ENCODE measurements at places on chromosomes 6 and 20. TPM values are rescaled to one million over a fixed set of nuclear protein-coding genes. Genes with fewer than 3 reads are reported as not detected.
A peak's percentile ranks its signal among the peaks of the same experiment; 100 is the strongest.

- DNase-seq, result no peak
These were observed 113.9 kb downstream of the PRDM1 start for GRCh38 chr6:106199998-106200397.

Gene DYNLT2
- 0.74 TPM for polyA plus RNA-seq

DNA sequence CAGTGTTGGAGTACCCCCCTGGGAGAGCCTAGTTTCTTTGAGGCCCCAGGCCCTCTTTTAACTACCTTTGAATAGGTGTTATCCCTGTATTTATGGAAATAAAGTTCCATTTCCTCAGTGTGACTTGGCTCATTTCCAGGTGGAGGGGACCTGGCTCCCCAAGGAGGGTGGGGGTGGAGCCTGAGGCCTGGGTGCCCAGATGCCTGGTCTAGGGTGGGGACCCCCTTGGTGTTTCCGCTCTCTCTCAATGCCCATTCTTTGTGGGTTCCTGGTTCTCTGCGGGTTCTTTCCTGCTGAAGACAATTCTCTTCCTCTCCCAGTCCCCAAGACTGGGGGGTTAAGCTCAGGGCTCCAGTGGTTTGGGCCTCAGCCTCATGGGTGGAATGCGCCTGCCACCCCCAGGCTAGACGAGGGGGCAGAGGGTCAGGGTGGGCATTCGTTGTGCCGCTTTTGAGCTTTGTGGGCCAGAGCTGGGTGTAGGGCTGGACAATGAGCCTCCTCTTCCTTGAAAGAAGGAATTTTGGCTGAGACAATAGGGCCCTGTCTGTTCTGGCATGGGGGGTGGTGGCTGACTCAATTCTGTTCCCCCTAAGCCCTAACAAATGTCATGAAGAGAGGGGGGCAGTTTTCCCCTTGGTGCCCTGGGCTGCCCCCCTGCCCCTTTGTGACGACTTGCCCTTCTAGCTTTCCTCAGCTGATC, 686 bp upstream of the EGFL8 start:
- DNase-seq, result no peak

Gene CLDN20
- polyA plus RNA-seq, result not detected

DNA sequence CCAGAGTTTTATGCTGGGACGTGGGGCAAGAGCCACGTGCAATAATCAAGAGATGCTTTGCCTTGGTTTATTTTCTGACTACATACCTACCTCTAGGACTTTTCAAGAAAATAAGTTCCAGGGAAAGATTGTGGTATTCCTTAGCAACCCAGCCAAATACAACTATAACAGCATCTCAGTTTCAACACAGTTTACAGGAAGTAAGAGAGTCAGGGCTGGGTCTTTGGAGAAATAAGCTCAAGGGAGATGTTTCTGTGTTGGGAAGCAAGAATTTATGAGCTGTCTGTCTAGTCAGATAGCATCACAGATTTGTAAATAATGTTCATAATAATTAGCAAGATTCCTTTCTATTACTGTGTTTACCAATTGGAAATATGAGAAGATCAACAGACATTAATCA, 35.1 kb downstream of the MAP3K5 start:
- no peak for DNase-seq

Gene NKX2-2
- not detected for polyA plus RNA-seq

- peak; percentile 50 for DNase-seq
These were observed 153.0 kb upstream of the UST start for GRCh38 chr6:148593813-148594170.

- peak; percentile 48 for DNase-seq
These were observed 55.9 kb upstream of the HDDC2 start for GRCh38 chr6:125357515-125358256.

- DNase-seq, result no peak
These were observed 91.9 kb downstream of the TNFAIP3 start for GRCh38 chr6:137958811-137959565.

Gene FKBP5
- 40.5 TPM for polyA plus RNA-seq

GRCh38 chr6:139249395-139249794, 42.4 kb downstream of the TXLNB start:
- DNase-seq, result no peak

GRCh38 chr6:130366107-130367005, 539 bp downstream of the TMEM200A start:
- DNase-seq, result no peak

- no peak for DNase-seq
These were observed 27.9 kb upstream of the BMP6 start for GRCh38 chr6:7697820-7698623.

- no peak for DNase-seq
These were observed 27.7 kb upstream of the CARMIL1 start for GRCh38 chr6:25251426-25251825.

DNA sequence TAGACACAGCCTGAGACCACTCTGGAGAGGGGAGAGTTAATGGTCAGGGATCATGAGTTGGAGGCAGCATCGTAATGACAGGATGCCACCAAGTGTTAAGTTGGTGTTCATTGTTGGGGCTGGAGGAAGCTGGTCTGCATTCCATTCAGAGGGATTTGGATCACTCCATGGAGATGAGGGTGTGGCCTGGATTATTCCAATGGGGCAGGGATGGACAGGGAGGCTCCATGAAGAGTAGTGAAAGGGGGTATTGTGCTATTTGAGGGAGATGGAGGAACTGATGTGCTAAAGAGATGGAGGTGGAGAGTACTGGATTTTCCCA, 1.1 kb downstream of the SAPCD1 start:
- DNase-seq, result no peak

- DNase-seq, result no peak
These were observed 374.1 kb upstream of the CITED2 start for GRCh38 chr6:139748353-139749146.

DNA sequence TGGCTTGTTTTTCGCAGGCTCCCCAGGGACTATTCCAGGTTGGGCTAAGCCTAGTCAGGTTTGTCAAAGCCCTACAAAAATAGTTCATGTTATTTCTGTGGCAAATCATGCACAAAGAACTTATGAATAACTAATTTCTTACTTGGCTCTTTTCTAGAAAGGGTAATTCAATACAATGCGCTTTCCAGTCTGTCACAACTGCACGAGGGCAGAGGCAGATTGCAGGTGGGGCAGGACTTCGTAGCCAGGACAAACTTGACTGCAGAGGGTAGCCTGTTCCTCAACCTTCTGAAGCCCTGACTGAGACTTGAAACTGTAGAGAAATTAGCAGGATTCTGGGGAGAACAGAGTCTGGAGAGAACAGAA, 253.5 kb downstream of the QKI start:
- DNase-seq, result no peak

DNA sequence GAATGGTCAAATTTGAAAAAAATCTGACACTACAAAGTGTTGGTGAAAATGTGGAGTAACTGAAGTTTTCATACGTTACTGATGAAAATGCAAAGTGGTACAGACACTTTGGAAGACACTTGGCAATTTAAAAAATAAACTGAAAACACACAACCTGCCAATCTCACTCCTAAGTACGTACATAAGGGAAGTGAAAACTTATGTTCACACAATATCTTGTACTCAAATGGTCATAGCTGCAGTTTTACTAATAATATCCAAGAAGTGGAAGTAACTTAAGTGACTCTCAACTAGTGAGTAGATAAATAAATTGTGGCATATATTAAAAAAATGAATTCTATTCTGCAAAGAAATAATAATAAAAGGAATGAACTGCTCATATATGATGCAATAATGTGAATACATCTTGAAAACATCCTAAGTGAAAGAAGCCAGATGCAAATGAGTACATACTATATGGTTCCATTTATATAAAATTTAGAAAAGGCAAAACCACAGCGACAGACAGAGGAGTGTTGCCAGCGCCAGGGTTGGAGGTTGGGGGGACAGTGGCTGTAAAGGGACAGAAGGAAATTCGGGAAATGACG, 198.2 kb downstream of the ERMARD start:
- DNase-seq, result no peak

DNA sequence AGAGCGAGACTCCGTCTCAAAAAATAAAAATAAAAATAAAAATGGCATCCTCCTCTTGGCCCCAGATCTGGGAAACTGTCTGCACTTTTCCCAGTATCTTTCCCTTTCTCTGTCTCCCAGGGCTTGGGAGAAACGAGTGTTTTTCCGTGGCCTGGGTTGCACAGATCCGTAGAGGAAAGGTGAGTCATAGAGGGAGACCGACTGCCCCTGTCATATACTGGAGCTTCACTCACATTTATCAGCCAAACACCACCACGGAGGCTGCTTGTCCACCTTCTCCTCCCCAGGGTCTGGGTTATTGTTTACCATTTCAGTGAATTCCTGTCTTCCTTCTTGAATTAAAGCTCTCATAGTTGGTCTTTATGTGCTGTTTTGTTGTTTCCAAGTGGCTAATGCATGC, 31.9 kb upstream of the EIF2S2 start:
- no peak for DNase-seq

Gene HLA-DQB2
- not detected for polyA plus RNA-seq

- DNase-seq, result no peak
These were observed 655.0 kb upstream of the HS3ST5 start for GRCh38 chr6:114997813-114998292.

DNA sequence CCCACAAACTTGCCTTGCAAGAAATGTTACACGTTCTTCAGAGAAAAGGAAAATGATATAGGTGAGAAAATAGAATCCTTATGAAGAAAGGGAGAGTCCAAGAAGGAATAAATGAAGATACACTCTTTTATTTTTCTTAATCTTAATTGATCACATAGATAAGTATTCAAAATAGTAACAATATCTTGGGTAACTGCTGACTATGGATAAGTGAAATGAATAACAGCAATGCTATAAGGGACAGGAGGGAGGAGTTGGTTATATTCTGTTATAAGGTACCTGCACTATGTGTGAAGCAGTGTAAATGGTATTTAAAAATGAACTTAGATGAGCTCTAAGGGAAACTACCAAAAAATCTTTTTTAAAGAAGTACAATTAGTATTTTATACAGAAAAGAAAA, 38.3 kb downstream of the RANBP9 start:
- DNase-seq, result no peak

DNA sequence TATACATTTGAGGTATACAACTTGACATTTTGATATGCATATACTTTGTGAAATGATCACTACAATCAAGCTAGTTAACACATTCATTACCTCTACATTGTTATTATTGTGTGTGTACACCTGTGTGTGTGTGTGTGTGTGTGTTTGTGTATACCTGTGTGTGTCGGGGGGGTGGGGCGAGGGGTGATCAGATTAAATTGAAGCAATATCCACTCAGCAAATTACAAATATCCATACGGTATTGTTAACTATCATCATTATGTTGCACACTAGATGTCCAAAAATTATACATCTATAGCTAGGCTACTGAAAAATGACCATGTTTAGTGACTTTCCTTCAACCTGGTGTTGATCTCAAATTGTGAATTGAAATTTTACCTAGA, 1.8 kb downstream of the RHAG start:
- no peak for DNase-seq

Gene DHX35
- polyA plus RNA-seq, result 9.4 TPM

Gene PHF3
- polyA plus RNA-seq, result 9.0 TPM

DNA sequence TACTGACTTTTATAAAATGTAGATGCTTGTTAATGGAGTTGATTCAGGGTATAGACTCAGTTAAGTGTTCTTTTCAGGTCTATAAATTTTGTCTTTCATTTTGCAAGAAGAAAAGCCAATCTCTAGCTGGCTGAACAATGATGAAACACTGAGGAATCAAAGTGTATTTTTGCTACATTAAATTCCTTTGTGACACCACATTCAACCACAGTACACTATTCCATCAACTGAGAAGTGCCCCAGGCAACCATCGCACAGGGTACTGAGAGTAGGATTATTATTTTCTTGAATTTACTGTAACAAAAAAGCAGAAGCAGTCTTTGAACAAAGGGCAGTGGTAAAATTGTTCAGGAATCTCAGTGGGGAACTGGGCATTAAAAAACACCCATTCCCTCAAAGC, 83.6 kb downstream of the PREP start:
- DNase-seq, result no peak

DNA sequence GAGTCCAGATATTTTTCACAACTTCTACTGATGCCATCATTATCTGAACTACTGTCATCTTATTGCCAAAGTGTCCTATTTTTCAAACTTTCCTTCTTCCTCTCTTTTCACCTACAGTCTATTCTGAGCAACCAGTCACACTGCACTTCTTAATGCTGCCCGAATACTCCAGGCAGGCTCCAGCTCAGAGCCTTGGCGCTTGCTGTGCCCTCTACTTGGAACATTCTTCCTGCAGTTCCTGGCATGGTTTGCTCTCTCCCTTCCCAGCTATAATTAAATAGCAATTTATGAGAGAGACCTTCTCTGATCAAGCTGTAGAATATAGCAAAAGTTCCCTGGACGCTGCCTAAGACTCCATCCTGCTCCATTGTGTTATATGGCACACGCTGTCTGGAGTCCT, 831.6 kb downstream of the QKI start:
- no peak for DNase-seq

GRCh38 chr6:71478834-71479541, 190.4 kb downstream of the OGFRL1 start:
- no peak for DNase-seq

Gene BPIFA2
- not detected for polyA plus RNA-seq

Gene GPR31
- not detected for polyA plus RNA-seq

GRCh38 chr20:58746620-58747019, 54.0 kb downstream of the NPEPL1 start:
- no peak for DNase-seq

Gene PACRG
- polyA plus RNA-seq, result 2.1 TPM

GRCh38 chr6:34806738-34807453, 15.0 kb downstream of the BLTP3A start:
- no peak for DNase-seq

- DNase-seq, result no peak
These were observed 280.0 kb downstream of the ARHGAP18 start for GRCh38 chr6:129429956-129430355.

DNA sequence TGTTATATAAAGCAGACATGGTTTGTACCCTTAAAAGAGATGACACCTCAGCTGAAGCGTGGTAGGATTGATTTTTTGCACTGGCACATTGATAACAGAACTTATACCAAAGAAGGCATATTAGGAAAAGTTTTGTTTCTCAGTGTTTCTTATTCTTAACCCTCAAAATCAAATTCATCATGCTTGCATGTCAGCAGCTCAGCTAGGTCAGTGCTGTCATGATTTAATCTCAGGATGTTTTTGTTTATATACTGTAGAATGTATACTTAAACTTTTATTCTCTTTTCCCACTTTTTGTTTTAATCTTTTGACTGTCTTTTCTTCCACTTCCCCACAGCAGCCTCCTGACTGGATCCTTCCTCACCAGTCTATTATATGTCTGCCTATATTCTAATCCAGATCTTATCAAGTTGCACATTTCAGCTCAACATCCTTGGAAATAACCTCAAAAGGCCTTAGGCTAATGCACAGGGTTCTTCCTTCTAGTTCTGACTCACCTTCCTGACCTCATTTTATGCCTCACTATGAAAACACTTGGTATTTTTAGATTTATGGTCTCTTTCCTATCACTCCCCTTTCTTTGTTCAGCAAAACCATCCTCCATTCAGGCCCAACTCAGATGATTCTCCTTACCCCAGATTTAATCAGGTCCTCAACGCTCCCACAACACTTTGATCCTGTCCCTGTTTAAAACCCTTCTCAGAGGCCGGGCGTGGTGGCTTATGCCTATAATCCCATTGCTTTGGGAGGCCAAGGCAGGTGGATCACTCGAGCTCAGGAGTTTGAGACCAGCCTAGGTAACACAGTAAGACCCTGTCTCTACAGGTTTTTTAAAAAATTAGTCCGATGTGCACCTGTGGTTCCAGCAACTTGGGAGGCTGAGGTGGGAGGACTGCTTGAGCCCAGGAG, 7.2 kb downstream of the HEBP2 start:
- DNase-seq, result no peak

GRCh38 chr20:64049878-64050260, 430 bp upstream of the SOX18 start:
- DNase-seq, result peak; percentile 50

Gene TDRD6
- polyA plus RNA-seq, result 1.4 TPM

- DNase-seq, result no peak
These were observed 7.1 kb upstream of the MYB start for GRCh38 chr6:135173989-135174484.

Gene TRIM15
- polyA plus RNA-seq, result not detected

- no peak for DNase-seq
These were observed 82.7 kb downstream of the LYRM2 start for GRCh38 chr6:89555806-89556205.

Measured in heart right ventricle (tissue), 16 donors.